ENCODE measurements at places on chromosomes 1 and 21.

GRCh38 chr21:33219954-33220353, 9.8 kb upstream of the IFNAR2 start:
- no peak for DNase-seq

- DNase-seq, result no peak
Observed at GRCh38 chr1:85283475-85284199, 7.2 kb upstream of the BCL10 start.

DNA sequence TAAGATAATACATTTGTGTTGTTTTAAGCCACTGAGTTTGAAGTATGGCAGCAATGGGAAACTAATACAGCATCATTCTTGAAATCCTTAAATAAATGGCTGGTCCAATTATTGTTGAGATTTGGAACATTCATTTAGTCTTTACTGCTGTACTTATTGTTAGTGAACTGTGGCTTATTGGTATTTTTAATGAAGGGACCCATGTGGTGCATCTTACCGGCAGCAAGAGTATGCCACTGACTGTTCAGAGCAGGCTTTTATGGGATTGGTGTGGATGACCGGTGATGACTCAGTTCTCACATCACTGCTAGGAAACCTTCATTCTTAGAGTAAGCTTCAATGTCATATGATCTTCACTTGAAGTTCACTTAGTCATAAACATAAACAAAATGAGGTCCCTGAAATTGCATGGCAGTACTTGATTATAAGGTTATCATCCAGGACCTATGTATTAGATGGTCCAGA, 31.5 kb downstream of the PRKAA2 start:
- no peak for DNase-seq

DNA sequence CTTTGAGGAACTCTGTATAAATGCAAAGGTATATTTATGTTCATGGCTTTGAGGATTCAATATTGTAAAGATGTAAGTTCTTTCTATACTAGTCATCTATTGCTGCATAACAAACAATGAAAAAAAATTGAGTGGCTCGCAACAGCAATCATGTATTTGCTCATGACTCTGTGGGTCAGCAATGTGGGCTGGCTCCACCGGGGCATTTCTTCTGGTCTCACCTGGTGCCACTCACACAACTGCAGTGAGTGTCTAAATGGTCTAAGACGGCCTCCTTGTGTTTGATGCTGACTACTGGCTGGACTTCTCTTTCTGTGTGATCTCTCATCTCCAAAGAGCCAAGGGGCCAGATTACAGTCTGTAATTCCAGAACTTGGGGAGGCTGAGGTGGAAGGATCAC, 45.1 kb upstream of the EXO1 start:
- no peak for DNase-seq

GRCh38 chr1:114703242-114703641, 7.9 kb upstream of the AMPD1 start:
- DNase-seq, result no peak

GRCh38 chr1:65108025-65108642, 39.9 kb upstream of the AK4 start:
- DNase-seq, result no peak

GRCh38 chr1:110673197-110673701, 1.5 kb downstream of the KCNA3 start:
- no peak for DNase-seq

All from DMS79 treated with DMSO at 0.1 percent for 48 hours (cell line).